Dermis blood vessel endothelial cell (primary cell): ENCODE measurements at places on chromosomes 7 and 10. TPM values are rescaled to one million over a fixed set of nuclear protein-coding genes. Genes with fewer than 3 reads are reported as not detected.

PRPF18 gene
- total RNA-seq: 43.6 and 44.1 TPM in 2 replicates

JCAD gene
- total RNA-seq: 74.7 and 96.4 TPM in 2 replicates

MET gene
- total RNA-seq: 66.4 and 113 TPM in 2 replicates

CALML5 gene
- not detected in 2 replicates for total RNA-seq

SORCS3 gene
- under 0.01 TPM in 1 of 2 replicates, not detected in the other for total RNA-seq

STRIP2 gene
- total RNA-seq: 2.7 and 6.1 TPM in 2 replicates

FXYD4 gene
- total RNA-seq: not detected in 2 replicates

SHTN1 gene
- total RNA-seq: 1.0 and 2.9 TPM in 2 replicates

ATP6V0E2 gene
- total RNA-seq: 12.1 and 31.3 TPM in 2 replicates

ALDH18A1 gene
- 104 and 110 TPM in 2 replicates for total RNA-seq

VSTM4 gene
- 0.56 and 1.0 TPM in 2 replicates for total RNA-seq

DNA sequence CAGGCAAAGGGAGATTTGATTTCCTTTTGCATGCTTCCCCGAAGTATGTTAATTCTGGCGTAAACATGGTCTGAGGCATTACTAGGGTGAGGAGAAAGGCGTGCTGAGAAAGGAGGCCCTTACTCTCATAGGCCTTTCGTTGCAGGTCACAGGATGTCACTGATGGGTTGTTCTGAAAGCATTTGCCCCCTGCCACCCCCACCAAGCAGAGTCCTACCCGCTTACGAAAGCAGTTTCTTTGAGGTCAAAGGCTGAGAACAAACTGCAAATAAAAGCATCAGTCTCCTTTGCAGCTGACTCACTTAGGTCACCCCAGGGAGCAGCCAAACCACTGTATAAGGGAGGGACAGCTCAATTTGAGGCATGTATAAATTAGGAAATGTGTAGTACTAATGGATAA is 57.1 kb downstream of the BPGM start:
- no peak for DNase-seq

- DNase-seq: no peak
Observed at GRCh38 chr10:133139551-133140065, 20.4 kb upstream of the KNDC1 start.

DNA sequence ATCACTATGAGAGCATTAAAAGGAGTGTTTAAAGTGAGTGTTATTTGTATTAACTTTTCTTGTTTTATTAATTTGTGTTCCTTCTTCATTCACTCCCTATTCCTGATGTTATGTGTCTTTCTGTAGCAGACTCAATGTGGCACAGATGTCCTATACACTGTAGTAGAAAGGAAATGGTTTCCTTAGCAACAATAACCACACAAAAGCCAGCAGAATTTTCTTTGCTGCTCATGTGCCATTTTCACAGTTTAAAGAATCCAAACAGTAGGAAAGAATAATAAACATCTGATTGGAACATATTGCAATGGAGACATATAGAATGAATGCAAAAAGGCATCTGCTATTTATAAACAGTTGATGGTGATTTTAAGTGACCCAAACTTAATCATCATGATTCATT is 763.6 kb downstream of the PHTF2 start:
- DNase-seq: no peak

- DNase-seq: peak; percentile 78
Observed at GRCh38 chr10:72340510-72341261, 14.0 kb downstream of the DNAJB12 start.

GRCh38 chr10:115604627-115605026 is 511.5 kb downstream of the ATRNL1 start:
- DNase-seq: no peak

DNA sequence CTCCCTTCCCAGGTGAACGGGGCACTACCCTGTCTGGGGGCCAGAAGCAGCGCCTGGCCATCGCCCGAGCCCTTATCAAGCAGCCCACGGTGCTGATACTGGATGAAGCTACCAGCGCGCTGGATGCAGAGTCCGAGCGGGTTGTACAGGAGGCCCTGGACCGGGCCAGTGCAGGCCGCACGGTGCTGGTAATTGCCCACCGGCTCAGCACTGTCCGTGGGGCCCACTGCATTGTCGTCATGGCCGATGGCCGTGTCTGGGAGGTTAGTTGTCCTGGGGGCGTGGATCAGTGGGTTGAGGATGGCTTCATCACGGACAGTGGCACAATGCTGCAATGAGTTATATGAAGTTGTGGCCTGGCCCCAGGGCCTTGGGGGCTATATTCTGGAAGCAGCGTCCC is 4.4 kb upstream of the ASIC3 start:
- DNase-seq: no peak

DNA sequence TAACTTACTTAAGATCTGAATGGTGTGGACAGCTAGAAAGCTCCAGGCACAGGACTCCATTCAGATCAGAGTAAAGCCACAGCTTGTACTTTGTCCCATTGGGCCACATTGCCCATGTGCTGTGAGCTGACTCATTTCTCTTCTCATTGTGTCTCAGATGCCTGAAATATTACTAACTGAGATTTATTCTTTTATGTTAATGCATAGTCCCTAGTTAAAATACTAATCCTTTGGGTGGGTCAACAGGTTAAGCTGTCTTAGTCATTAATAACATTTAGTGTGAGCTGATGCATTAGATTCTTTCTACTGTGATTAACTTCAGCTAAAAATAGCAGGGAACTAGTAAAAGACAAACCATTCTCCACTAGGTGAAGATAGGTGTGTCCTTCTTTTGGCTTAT is 104.7 kb upstream of the ARMC3 start:
- DNase-seq: peak; percentile 78

GRCh38 chr7:29945259-29945809 is 44.3 kb downstream of the SCRN1 start:
- no peak for DNase-seq

DNA sequence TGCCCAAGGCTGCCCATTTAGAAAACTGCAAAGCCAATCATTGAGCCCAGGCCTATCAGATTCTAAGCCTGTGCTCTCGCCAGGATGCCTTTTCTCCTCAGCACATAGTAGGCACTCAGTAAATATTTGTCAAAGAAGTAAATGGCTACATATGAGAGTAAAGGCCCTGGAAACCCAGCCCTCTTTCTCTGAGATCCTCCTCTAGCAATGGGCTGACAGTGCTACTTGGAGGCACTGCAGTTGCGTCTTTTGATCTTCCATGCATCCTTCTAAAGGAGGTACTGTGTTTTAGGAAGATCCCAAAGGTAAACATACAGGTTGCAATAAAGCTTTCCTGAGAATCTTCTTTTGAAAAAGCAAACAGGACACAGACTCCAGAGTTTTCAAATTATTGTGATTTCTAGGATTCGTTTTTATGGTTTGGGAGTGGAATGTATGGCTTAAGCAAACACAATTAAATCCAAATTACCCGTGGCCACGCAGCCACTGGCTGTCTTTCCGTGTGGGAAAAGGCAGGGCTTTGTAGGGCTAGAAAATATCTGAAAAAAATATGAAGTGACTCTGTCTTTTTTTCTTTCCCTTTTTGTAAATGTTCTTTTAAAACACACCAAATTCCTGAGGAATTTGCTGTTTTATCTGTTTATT is 151.3 kb upstream of the BMPER start:
- no peak for DNase-seq

DNA sequence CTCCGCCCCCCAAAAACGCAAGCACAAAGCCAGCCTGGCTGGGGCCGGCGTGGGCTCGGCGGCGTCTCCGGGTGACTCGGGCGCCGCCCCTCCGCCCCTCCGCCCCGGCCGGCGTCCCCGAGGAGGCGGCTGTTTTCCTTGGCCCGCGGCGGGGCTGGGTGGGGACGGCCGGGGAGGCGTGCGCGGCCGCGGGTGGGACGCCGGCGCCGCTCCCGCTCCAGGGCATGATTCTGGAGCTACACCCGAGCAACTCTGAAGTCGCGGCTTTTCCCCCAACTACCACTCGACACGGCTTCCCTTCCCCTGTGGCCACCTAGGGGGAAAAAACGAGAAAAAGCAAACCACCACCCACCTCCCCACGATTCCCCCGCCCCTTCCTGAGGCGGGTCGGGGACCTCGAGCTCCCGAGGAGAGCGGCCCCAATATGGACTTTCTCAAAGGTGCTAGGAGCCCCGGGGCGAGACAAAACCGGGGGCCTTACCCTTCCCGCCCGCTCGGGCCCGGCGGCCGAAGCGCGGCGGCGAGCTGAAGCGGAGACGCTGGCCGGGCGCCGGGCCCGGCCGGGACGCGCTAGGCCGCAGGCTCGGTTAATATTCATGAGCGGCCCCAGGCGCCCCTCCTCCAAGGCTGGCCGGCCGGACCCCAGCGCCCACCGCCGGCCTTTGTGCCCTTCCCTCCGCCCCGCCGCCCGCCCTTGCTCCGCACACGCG is 856 bp downstream of the ARHGAP21 start:
- peak; percentile 64 for DNase-seq

DNA sequence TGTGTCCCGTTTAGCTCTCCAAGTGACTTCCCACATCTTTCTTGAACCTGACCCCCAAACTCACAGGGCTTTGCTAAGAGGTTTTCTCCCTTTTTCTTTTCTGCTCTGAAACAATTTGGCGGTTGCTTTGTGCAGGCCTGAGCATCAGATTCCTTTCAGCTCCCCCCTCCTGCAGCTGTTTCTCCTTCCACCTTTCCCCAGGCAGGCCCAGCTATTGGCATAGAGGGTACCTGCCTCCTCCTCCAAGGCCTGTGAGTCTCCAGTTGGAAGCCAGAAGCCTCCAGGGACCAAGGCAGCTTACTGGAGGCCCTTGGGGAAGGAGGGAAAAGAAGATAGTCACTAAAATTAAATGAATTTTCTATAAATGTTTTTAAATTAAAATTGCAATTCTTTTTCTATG is 7.7 kb downstream of the VAX1 start:
- DNase-seq: no peak

DNA sequence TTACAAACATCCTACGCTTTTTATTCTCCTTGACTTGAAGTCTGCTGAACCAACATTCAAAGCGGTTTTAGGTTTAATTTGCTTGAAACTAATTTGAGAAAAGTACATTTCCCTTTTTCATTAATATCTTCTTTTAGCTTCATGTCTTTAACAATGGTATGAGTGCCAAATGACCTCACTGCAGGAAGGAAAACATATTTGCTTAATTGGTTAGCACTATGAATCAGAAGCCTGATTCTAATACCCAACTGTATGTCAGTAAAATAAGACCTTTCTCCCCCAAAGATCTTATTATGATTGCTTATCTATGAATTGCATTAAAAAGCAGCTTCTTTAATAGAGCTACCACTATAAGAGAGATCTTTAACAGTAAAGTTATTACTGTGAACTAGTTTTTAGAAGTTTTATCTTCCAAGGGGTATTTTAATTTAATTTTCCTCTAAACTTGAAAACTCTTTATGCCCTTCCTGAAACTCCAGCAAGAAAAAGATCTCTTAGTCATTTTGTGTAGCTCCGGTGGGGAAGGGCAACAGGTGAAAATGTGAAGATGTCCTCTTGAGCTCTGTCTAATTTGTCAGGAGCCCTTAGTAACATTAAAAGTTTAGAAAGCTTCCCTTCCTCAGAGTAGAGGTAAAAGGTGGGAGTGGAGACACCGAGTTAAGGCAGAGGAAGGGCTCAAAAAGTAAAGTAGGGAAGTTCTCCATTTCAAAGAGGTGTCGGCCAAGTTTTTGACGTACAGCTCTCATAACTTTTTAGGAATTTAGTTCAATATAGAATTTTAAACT is 6.1 kb downstream of the COL1A2 start:
- DNase-seq: peak; percentile 35

DNA sequence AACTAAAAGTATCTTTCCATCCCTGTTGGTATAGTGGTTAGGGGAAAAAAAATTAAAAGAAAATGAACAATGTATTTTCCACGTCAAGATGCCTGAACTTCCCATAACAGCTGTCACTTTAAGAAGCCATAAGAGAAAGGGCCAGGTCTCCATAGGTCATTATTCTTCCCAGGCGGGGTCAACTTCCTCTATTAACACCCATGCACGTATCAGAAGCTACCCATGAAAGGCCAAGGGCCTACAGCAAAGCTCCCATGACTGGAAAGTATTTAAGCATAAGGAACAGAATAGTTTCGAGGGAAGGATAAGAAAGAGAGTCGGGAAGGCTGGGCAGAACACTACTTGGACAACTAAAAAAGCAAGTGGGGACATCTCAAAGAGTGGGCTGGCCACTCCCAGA is 40.1 kb downstream of the RBM28 start:
- DNase-seq: no peak

DNA sequence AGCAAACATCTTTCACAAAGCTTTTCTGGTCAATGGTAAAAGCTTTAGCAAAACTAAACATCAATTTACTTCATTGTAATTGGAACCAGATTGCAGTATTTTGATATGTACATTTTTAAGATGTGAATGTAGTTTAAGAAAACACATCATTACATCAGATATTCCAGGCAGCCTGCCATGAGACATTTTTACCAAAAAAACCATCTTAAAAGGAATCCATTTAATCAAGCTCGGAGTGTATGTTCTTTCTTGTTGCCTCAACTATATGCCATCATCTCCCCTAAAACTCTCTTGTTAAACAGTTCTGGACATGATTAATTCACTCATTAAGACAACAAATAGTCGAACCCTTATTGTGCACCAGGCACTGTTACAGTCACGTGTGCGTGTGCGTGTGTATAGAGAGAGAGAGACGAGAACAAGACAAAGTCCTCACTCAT is 97.5 kb downstream of the UBE2H start:
- DNase-seq: no peak

GRCh38 chr7:100897772-100898454 is 2.2 kb upstream of the ACHE start:
- DNase-seq: no peak

- no peak for DNase-seq
Observed at GRCh38 chr7:121294448-121294992, 34.3 kb upstream of the WNT16 start.
